Vagina (tissue), 2 donors: ENCODE measurements at places on chromosomes 4 and X.

GRCh38 chrX:2875136-2875481, 46.4 kb downstream of the GYG2 start:
- H3K36me3 ChIP-seq: no peaks in the 10 kb centered on the region
- no peak overlapping the region for H3K4me3 ChIP-seq
- H3K27ac ChIP-seq: no peak overlapping the region
- no peaks in the 10 kb centered on the region for H3K4me1 ChIP-seq
- no peak for DNase-seq

DNA sequence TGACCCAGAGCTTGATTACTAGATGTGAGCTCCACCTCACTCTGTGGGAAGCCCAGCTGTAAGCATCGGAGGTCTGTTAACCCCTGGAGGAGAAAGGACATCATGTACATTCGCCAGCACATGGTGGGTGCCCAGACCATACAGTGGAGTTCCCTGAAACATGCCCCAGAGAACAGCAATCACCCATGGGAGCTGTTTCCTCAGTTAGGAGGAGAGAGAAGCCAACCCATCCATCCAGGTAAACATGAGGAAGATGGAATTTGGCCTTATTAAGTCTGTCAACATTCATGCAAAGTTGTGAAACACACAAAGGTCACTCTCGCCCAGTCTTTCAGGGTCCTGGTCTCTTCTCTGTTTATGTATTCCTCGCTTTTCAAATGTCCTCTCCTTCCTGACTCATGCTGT, 354.7 kb downstream of the ANK2 start:
- H3K27ac ChIP-seq: no peak overlapping the region
- no peaks in the 10 kb centered on the region for H3K27me3 ChIP-seq
- H3K4me1 ChIP-seq: no peaks in the 10 kb centered on the region
- no peaks in the 10 kb centered on the region for H3K36me3 ChIP-seq

GRCh38 chrX:109695637-109696036, 37.4 kb downstream of the ACSL4 start:
- no peak for DNase-seq
- no peak overlapping the region for H3K27ac ChIP-seq
- no peaks in the 10 kb centered on the region for H3K4me1 ChIP-seq

- H3K4me3 ChIP-seq: no peak overlapping the region
- H3K36me3 ChIP-seq: peaks cover 17% of the 10 kb centered on the region
These were observed 8.1 kb downstream of the MORF4L2 start for GRCh38 chrX:103678199-103678993.
